ENCODE measurements at places on chromosomes 11 and 22. TPM values are rescaled to one million over a fixed set of nuclear protein-coding genes. Genes with fewer than 3 reads are reported as not detected.

Gene CTSW
- total RNA-seq = 0.34 TPM

Gene TREH
- total RNA-seq = not detected

Gene ZNF74
- total RNA-seq = 6.3 TPM

Gene DEUP1
- 0.76 TPM for total RNA-seq

Gene OR51B5
- not detected for total RNA-seq

Gene ANO9
- total RNA-seq = not detected

Gene TYR
- not detected for total RNA-seq

DNA sequence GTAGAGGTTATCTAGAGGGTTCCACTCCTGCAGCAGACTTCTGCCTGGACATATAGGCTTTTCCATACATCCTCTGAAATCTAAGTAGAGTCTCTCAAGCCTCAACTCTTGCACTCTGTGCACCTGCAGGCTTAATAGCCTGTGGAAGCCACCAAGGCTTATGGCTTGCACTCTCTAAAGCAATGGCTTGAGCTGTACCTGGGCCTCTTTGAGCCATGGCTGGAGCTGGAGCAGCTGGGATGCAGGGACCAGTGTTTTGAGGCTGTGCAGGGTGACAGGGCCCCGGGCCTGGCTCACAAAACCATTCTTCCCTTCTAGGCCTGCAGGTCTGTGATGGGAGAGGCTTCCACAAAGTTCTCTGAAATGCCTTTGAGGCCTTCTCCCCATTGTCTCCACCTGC lies 2.9 kb upstream of the NXPE4 start:
- H3K27me3 ChIP-seq = no peaks in the 10 kb centered on the region
- no peaks in the 10 kb centered on the region for H3K36me3 ChIP-seq
- no peak overlapping the region for H3K27ac ChIP-seq
- no peaks in the 10 kb centered on the region for H3K4me1 ChIP-seq
- no peak overlapping the region for H3K4me3 ChIP-seq
- no peak for DNase-seq

- no peak overlapping the region for H3K27ac ChIP-seq
- no peak overlapping the region for H3K4me3 ChIP-seq
- H3K27me3 ChIP-seq = no peaks in the 10 kb centered on the region
Observed at GRCh38 chr11:87351676-87352075, 313.9 kb downstream of the TMEM135 start.

DNA sequence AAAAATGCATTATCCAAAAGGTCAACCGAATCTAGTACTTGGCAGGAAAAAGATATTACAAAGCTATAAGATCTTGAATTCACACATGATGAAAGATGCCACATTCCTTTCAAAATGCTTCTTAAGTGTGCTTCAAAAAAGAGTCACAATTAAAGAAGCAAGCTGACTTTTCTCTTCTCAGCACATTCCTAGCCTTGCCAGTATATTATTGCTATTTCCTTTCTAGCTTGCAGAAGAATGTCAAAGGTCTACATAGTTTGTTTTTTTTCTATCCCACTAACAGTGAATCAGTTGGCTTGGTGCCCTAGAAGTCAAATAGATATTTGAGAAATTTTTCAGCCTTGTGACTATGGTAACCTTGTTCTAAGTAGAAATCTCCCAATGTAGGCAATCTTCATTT lies 56.8 kb downstream of the GUCY1A2 start:
- no peaks in the 10 kb centered on the region for H3K36me3 ChIP-seq
- DNase-seq = no peak
- H3K27ac ChIP-seq = no peak overlapping the region
- H3K4me3 ChIP-seq = no peak overlapping the region
- peaks cover 14% of the 10 kb centered on the region for H3K4me1 ChIP-seq
- H3K27me3 ChIP-seq = no peaks in the 10 kb centered on the region

- no peak for DNase-seq
- H3K4me1 ChIP-seq = no peaks in the 10 kb centered on the region
- no peak overlapping the region for H3K4me3 ChIP-seq
- H3K36me3 ChIP-seq = no peaks in the 10 kb centered on the region
Observed at GRCh38 chr11:25247336-25247735, 750.5 kb downstream of the LUZP2 start.

DNA sequence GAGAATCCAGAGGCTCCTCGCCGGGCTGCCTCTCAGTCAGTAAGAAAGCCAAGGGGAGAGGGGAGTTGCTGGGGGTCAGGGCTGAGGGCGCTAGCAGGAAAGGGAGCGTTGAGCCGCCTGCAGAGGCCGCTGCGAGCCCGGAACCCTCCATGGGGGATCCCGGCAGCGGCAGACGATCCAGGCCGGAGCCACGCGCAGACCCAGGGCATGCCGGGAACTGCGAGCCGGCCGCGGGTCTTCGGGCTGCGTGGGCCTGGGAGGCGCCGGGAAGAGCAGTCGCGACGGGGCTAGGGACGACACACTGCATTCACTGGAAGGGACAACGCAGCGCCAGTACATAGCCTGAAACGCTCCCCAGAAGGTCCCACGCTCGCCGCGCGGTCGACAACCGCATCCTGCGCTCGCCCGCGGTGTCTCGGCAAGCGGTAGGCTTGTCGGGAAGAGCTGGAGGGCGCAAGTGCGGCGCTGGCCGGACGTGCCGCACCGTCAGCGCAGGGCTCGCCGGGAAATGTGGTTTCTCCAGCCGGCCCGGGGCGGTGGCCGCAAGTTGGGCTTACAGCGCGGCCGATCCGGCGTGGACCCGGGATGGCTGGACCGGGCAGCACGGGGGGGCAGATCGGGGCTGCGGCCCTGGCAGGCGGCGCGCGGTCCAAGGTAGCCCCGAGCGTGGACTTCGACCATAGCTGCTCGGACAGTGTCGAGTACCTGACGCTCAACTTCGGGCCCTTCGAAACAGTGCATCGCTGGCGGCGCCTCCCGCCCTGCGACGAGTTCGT lies at the start of gene LZTR1:
LZTR1 (plus strand) TSS at position 511 of the 776 bp plus-strand sequence; CDS start at position 586, 75 bp downstream.
- peak within 1 kb of the TSS; percentile 74 for H3K4me3 ChIP-seq
- DNase-seq = peak; percentile 83
- H3K4me1 ChIP-seq = peaks cover 36% of the 10 kb centered on the region
- H3K27ac ChIP-seq = peak within 1 kb of the TSS; percentile 93
- no peaks in the 10 kb centered on the region for H3K27me3 ChIP-seq

GRCh38 chr11:123751781-123752180 lies 2.5 kb downstream of the OR6X1 start:
- no peak overlapping the region for H3K4me3 ChIP-seq
- H3K27me3 ChIP-seq = no peaks in the 10 kb centered on the region
- no peak for DNase-seq
- no peaks in the 10 kb centered on the region for H3K4me1 ChIP-seq
- H3K36me3 ChIP-seq = no peaks in the 10 kb centered on the region

- no peaks in the 10 kb centered on the region for H3K27me3 ChIP-seq
- H3K36me3 ChIP-seq = no peaks in the 10 kb centered on the region
- no peaks in the 10 kb centered on the region for H3K4me1 ChIP-seq
- H3K27ac ChIP-seq = no peak overlapping the region
- no peak overlapping the region for H3K4me3 ChIP-seq
Observed at GRCh38 chr11:115999437-115999836, 495.2 kb upstream of the CADM1 start.

GRCh38 chr11:19393941-19394340 lies 153.2 kb upstream of the E2F8 start:
- no peak for DNase-seq
- H3K27ac ChIP-seq = no peak overlapping the region
- no peaks in the 10 kb centered on the region for H3K27me3 ChIP-seq

DNA sequence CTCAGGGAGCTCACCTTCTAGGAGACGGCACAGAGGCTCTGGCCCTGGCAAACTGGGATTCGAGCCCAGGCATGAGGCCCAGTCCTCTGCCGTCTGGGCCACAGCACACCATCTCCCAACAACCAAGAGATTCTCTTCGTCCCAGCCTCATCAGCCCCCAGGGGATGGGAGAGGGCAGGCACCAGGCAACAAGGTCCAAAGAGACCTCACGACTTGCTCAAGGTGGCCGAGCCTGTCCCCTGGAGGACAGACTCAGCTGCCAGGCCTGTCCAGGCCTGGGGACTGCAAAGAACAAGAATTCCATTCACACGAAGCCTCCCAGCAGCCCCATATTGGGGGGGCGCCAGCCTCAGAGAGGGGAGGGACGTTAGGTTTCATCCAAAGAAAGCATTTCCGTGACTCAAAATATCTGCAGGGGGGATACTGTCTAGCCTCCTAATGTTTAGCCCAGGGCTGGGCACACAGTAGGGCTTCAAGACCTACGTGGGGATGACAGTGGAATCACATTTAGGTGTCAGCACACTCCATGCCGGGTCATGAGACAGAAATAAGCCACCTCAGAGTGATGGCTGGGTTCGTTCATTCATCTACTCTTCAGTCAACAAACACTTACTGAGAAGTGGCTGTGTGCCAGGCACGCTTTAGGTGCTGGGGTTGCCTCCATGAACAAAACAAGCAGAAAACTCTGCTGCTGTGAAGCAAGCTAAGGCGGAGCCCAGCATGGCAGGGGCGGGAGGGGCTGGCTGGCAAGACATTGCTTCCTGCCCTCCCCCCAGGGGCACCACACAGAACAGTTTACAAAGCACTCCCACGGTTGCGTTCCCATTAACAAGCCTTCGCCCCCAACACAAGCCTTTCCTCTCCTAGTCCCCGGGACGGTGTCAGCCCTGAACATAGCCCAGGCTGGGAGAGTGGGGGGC lies 1.2 kb downstream of the CARNS1 start:
- H3K27ac ChIP-seq = peak overlapping the region; percentile 92
- no peak for DNase-seq
- peaks cover 20% of the 10 kb centered on the region for H3K4me1 ChIP-seq
- no peak overlapping the region for H3K4me3 ChIP-seq
- no peaks in the 10 kb centered on the region for H3K36me3 ChIP-seq

GRCh38 chr11:124207102-124207792 lies 24.1 kb downstream of the OR10D3 start:
- no peaks in the 10 kb centered on the region for H3K36me3 ChIP-seq
- no peaks in the 10 kb centered on the region for H3K27me3 ChIP-seq
- H3K4me1 ChIP-seq = no peaks in the 10 kb centered on the region
- no peak overlapping the region for H3K4me3 ChIP-seq

- DNase-seq = no peak
- H3K27ac ChIP-seq = peak overlapping the region; percentile 81
- H3K36me3 ChIP-seq = no peaks in the 10 kb centered on the region
- no peaks in the 10 kb centered on the region for H3K27me3 ChIP-seq
- no peak overlapping the region for H3K4me3 ChIP-seq
Observed at GRCh38 chr11:73995731-73996130, 13.1 kb upstream of the UCP2 start.

DNA sequence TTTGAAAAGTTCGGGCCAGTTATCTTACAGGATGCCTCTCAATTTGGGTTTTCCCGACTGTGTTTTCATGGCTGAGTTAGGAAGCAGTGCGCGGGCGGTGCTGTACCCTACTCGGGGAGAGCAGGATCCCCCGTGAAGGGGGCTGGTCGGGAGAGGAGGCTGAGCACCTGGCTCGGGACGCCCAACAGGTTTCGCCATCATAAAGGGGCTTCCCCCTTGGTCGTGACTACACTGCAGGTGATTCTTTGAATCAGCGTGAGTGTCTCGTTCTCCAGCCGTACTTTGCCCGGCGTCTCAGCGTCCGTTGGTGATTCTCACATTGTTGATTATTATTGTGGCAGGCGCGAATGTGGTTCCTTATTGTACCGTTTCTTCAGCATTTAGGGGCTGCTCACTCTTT lies 46.6 kb downstream of the ST14 start:
- H3K4me1 ChIP-seq = no peaks in the 10 kb centered on the region
- H3K27me3 ChIP-seq = no peaks in the 10 kb centered on the region
- no peak overlapping the region for H3K4me3 ChIP-seq
- DNase-seq = no peak
- H3K36me3 ChIP-seq = no peaks in the 10 kb centered on the region

- DNase-seq = no peak
- no peaks in the 10 kb centered on the region for H3K4me1 ChIP-seq
- H3K27ac ChIP-seq = no peak overlapping the region
- no peaks in the 10 kb centered on the region for H3K36me3 ChIP-seq
- no peaks in the 10 kb centered on the region for H3K27me3 ChIP-seq
- no peak overlapping the region for H3K4me3 ChIP-seq
Observed at GRCh38 chr11:129974672-129975071, 28.0 kb downstream of the PRDM10 start.

DNA sequence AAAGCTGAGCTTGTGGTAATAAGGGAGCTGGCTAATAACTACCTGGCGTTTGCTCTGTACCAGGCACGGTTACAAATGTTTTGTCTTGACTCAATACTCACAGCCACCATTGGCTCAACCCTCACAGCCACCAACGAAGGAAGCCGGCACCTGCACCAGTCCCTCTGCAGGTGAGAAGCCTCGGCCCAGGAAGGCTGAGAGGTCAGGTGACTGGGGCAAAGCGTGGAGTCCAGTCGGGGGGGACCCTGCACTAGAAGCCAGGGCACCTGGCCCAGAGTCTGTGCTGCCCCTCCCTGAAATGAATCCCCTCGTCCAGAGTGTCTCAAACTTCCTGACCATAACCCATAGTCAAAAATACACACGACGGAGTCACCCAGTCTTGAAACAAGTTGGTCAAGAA lies 90.1 kb downstream of the PHF21B start:
- H3K4me3 ChIP-seq = no peak overlapping the region
- H3K27me3 ChIP-seq = no peaks in the 10 kb centered on the region
- H3K36me3 ChIP-seq = no peaks in the 10 kb centered on the region
- DNase-seq = no peak
- H3K27ac ChIP-seq = no peak overlapping the region
- H3K4me1 ChIP-seq = no peaks in the 10 kb centered on the region

- DNase-seq = no peak
- peaks cover 17% of the 10 kb centered on the region for H3K4me1 ChIP-seq
- no peaks in the 10 kb centered on the region for H3K27me3 ChIP-seq
- H3K4me3 ChIP-seq = no peak overlapping the region
- no peak overlapping the region for H3K27ac ChIP-seq
Observed at GRCh38 chr11:95076416-95076815, 9.7 kb downstream of the SRSF8 start.

DNA sequence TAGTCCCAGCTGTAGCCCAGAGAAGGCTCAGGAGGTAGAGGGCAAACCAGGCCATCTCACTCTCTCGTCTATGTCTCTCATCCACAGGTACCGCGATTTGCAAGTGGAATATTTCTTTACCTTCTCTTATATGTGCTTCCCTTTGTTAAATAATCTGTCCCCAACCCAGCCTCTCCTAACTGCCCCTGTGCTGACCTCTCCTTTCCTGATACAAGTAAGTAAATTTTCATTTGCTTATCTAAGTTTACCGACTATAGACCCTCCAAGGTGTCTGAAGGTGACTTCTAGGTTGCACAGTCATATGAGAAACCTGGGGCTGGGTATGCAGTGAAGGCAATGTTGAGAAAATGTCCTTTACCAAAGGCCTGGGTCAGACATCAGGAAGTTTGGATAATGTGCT lies at the start of gene CBLIF:
CBLIF (minus strand) TSS at position 101 of the 400 bp plus-strand sequence; CDS start at position 55, 46 bp downstream.
- no peak within 1 kb of the TSS for H3K4me3 ChIP-seq
- no peaks in the 10 kb centered on the region for H3K36me3 ChIP-seq
- DNase-seq = no peak

All from heart right ventricle (tissue), 16 donors.